NCI-H446 (cell line): ENCODE measurements at places on chromosomes 11 and 22.
A peak's percentile ranks its signal among the peaks of the same experiment; 100 is the strongest.

DNA sequence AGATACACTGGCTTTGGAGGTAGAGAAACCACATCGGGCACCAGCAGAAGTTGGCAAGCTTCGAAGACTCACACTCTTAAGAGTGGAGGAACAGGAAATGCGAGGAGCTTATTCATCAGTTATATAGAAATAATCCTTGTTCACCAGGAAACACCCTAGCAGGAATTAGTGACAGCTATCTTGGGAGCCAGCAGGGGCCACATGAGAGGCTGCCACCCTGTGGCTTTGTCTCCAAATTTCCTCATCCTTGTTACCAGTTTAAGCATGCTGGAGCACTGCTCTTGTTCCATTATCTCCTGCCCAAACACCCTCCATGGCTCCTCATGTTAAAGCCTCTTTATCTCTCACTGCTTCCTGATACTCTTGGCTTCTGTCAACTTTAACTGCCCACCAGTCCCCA is 131.0 kb downstream of the PLEKHA7 start:
- DNase-seq, result no peak

DNA sequence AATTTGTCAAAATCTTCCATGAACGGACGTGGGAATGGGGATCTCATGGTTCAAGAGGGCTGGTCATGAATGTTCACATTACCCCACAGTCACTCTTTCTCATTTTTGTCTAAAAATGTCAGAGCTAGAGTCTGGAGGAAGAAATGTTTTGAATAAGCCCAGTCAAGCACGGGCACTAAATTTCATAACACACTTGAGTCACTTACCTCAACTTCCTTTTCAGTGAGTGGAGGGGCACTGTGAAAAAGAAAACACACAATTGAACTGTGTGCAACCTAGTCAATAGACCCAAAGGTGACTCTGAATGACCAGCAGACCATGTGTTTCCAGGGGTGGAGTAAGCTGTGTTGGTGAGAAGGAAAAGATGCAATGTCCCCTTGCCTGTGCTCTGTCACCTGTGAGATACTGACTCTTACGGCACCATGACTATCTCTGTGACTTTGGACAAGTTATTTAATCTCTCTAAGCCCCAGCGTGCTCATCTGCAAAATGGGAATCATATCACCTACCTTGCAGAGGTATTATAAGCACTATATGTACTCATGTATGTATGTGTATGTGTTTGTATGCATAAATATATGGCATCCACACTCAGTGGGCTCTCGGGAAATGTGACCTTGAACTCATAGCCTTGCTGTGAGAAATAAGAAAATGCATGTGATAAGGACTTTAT is 38.2 kb upstream of the LYVE1 start:
- DNase-seq, result no peak

GRCh38 chr11:73416786-73417185 is 40.6 kb downstream of the RELT start:
- DNase-seq, result no peak

DNA sequence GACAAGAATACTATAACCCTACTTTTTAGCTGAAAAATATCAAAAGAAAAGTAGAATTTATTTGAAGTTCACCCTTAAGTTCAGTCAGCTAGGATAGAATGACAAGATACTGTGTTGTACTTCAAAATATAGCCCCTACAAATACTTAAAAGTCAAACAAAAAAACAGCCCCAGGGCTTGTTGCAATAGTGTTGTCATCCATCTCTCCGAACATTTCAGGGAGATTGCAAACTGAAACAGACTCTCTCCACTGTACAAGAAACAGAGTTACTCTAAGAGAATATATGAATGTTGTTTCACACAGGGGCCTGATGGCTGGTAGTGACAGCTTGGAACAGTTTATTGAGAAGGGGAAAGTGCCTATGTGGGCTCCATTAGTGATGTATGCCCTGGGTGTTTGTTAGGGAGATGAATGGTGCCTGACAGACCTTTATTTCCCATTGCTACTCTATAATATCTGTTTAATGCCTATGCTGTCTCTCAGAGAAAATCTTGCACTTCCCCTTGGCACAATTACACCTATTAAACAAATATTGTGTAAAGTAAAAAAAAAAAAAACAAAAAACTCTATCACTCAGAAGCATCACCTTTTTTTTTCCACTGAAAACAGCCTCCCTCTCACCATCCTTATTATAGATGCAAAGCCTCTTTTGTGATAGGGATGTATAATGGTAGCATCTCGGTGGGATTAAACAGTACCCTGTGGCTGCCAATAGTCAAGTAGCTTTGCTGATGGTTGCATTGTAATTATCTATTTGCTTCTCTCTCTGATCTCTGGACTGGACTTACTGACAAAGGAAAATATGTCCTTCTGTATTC is 506.3 kb upstream of the LUZP2 start:
- DNase-seq, result no peak

- DNase-seq, result no peak
These were observed 71.4 kb downstream of the FANCF start for GRCh38 chr11:22554221-22554620.

DNA sequence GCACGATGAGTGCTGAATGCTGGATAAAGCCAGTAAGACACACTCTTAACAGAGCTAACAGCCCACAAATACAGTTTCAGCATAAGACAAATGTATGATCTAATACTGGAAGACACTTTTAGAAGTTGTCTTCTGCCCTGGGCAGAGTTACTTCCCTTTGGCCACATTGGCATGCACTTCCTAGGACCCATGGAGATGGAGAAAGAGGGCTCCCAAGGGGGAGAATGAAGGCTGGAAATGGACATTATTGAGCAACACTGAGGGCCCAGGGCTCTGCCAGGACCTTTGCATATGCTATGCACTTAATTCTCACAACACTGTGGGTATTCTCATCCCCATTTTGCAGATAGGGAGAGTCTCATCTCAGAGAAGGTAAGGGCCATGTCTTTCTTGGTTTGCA is 123.1 kb downstream of the ADAMTS15 start:
- no peak for DNase-seq

- no peak for DNase-seq
These were observed 483 bp upstream of the HYLS1 start for GRCh38 chr11:125886997-125887372.

DNA sequence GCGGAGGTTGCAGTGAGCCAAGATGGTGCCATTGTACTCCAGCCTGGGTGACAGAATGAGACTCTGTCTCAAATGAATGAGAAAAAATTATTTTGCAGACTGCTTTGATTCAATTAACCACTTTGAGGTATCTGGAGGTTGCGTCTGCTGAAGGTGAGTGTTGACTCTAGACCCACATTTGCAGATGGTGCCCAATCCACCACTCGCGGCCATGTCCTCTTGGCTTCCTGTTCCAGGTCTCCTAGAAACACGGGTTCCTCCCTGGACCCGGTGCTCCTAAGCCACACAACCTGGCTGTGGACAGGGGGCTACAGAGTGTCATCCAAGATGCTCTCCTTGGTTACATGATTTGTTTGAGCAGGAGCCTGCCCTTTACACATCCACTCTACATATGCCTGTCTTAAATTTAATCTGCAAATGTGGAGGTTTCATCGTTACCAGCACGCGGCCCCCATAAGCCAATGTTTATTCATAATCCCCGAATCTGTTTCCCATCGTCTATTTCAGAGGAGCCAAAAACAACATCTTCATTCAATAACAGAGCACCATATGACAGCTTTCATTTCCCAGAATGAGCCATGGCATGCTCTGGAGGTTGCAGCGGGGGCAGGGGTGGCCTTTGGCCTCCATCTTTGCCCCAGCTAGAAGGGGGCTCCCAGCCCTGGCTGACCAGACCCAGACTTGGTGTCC is 377.2 kb downstream of the CTTN start:
- no peak for DNase-seq

- no peak for DNase-seq
These were observed 128.0 kb upstream of the ANO1 start for GRCh38 chr11:69950120-69950519.

- no peak for DNase-seq
These were observed 854.3 kb downstream of the KCNA4 start for GRCh38 chr11:29162491-29162890.

GRCh38 chr11:63227521-63228107 is 15.8 kb downstream of the SLC22A25 start:
- no peak for DNase-seq

DNA sequence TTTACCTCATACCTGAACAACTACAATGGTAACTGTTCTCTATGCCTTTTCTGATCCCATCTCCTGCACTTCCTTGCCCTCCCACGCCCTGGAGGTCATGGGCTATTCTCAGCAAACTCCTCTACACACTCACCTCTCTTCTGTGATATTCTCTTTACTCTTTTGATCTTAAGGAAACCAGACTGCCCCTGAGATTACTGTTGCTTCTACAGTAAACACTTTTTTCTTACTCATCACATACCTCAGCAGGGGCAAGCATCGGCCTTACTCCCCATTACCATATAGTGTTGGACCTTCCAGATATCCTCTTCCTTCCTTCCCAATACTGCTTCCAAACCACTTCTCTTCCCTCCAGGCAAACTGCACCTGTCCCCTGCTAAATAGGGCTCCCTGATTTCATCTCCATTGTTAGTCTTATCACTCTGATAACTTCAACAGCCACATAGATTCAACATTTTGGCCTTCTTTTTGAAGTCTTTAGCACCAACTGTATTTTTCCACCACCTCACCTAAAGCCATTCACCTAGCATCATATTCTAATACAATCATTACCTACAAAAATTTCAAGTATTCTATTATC is 141.2 kb downstream of the RBFOX2 start:
- DNase-seq, result no peak

GRCh38 chr22:28183078-28183860 is 264.2 kb upstream of the PITPNB start:
- peak; percentile 84 for DNase-seq

- no peak for DNase-seq
These were observed 69.9 kb upstream of the WNT11 start for GRCh38 chr11:76276046-76276780.

DNA sequence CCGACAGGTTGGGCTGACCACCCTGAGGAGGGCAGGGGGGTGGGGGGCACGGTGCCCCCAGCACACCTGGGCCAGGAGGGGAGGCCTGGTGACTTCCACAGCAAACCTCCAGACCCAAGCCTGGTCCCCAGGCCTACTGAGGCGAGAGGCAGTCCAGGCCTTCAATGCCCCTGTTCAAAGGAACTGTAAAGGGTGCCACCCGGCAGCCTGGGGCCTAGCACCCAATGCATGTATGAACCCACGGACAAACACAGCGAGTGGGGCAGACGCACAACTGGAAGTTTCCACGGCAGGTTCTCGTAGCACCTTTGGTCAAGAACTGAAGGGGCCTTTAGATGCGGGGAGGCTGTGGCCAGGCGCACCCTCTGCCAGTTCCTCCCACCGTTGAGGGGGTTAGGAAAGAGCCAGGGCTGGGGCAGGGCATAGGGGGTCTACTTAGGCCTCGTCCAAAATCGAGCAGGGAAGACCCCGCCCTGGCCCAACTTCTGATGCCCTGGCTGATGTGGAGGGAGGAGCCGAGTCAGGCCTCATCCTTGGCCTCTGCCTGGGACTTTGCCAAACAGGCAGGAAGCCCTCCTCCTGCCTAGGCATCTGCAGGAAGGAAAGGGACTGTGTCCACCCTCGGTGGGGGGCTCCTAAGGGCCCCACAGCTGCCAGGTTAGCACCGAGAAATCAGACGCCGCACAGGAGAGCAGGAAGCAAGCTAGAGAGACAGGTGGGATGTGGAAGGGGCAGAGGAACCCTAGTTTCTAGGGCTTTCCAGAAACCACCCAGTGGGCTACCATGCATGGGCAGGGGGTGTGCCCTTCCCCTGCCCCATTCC is 6.6 kb downstream of the CBX6 start:
- DNase-seq, result no peak

DNA sequence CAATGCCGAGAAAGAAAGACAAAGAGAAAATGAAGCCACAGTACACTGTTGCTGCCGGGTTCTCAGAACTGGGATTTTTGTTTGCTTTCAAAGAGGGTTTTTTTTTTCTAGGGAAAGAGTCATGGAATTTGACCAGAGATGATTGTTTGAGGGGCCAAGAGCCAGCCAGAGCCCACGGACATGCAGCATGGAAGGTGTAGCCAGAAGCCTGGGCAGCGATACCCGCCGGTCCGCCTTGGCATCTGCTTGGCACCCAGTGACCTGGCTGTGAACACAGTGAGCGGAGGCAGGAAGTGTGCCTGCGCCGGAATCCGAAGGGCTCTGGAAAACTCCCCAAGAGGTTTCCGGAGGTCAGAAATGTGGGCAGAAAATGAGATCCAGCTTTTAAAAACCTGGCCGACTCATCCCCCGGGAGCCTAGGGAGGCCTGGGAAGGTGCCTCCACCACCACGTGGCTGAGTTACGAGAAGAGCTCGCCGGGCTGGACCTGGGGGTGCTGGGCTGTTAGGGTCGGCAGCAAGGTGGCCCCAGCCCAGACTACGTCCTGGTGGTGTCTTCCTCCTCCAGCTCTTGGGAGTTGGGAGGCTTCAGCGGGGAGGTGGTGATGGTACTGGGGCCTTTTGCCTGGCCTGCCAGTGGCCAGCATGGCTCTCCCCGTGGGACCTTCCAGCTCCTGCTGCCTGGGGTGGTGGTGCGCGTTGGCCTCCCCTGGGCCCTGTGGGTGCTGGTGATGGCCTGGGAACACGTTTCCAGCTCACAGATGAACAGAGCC is 61.6 kb upstream of the PPARA start:
- DNase-seq, result no peak

DNA sequence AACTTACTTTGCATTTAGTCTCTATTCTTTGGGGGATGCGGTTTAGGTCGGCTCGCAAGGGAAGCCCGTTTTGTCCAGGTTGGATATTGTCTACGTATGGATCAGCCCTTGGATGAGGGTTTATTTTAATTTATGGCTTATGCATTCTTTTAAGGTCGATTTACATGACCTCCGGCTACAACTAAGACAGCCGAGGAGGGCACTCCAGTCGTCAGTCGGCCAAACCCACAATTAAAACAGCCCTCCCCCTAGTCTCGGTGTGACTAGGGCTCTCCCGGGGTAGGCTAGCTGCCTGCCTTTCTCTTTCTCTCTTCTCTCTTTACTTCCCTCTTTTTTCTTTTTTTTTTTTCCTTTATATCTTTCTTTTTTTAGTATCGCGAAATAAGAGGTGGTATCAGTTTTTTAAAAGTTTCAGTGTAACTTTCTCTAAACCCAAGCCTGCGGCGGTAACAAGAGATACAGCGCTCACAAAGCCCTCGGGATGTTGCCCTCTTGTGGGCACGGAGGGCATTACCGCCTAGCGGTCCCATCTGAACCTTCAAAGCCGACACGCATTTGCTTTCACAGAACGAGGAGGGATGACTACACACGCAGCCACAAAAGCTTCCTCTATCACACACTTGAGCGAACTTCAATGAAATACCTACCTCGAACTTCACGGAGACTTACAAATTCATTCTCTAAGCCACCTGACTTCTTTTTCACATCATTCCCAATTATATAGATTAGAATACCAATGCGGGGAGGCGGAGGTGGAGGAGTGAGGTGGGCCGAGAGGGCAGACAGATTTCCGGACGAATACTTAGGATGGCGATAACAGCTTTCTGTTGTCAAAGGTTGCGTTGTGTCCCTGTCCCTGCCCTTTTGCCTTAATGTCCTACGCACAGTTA is 132.3 kb upstream of the C11orf58 start:
- peak; percentile 94 for DNase-seq

- no peak for DNase-seq
These were observed 1.9 kb upstream of the MMP1 start for GRCh38 chr11:102799681-102800340.

DNA sequence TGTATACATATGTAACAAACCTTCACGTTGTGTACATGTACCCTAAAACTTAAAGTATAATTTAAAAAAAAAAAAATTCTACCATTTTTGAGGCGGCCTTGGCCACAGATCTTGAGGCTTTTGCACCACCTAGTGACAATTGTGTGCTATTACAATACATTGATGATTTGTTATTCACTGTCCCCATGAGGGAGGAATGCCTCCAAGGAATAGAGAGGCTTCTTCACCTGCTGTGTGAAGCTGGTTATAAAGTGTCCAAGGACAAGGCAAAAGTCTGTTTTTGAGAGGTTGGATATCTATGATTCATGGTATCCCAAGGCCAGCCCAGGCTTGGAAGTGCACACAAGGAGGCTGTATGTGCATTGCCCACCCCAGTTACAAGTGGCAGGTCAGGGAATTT is 30.7 kb downstream of the SLC22A25 start:
- DNase-seq, result peak; percentile 11
